ENCODE measurements at places on chromosomes 7 and 10.

- DNase-seq, result no peak
Measured at GRCh38 chr10:42872865-42873435, 90.4 kb downstream of the BMS1 start.

DNA sequence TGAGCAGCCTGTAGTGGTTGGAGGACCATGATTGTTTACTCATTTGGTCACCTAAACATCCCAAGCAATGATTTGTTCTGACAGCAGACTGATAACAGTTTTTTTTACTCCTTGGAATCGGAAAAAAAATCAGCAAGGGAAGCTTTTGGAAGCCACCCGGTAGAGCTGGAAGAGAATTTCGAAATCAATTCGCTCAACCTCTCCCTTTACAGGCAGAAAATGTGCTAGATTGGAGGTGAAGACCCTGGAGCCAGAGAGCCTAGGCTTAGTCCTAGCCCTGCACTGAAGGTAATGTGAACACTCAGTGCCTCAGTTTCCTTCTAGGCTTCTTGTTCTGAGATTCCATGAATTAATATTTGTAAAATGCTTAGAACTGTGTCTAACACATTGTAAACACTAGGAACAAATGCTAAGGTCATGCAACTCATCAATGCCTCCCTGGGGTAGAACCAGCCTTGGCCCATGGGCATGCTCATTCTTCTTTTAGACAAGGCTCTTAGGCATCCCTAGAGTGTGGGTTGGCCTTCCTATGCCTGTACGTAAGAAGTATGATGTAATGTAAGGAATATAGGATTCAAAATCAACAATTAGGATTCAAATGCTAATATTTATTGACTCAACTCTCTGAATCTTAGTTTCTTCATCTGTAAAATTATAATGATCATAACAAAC lies 52.7 kb downstream of the MET start:
- no peak for DNase-seq

DNA sequence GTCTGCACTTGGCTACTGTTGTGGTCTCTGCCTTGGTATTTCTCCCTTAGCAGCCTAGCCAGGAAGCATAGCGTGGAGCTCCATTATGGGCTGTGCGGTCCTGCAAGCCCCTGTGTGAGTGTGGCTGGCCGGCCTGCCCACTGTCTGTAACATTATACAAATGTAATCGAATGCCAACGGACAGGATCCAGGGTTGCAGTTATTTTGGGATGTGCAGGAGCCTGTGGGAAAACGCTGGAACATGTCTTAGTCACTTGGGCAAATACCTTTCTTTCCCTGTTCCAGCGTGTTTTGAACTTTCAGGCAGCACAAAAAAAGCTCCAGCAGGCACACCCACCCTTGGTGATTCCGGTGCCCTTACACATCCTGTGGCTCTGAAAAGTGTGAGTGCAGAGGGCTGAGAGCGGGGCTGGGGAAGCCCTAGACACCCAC lies 29.5 kb downstream of the BAG3 start:
- no peak for DNase-seq

- no peak for DNase-seq
Measured at GRCh38 chr7:77200542-77200941, 923 bp upstream of the FGL2 start.

- no peak for DNase-seq
Measured at GRCh38 chr10:78935697-78936407, 132.9 kb upstream of the ZMIZ1 start.

- DNase-seq, result no peak
Measured at GRCh38 chr7:1064581-1064980, 20.2 kb downstream of the GPR146 start.

DNA sequence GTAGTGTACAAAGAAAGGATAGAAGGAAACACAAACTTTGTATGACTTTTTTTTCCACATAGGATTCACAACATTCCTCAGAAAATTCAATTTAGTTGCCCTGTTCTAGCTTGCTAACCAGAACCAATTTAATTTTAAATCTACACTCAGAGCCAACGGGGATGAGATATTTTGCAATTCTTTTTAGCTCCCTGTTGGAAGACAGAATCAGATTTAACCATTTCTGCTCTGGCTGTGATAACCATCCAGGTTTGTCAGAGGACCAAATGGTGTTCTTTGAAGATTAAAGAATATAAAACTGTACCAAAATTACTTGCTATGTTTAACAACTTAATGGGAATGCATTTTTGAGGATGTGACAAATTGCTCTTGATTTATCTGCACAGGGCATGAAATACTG lies 319.7 kb downstream of the HPSE2 start:
- DNase-seq, result no peak

DNA sequence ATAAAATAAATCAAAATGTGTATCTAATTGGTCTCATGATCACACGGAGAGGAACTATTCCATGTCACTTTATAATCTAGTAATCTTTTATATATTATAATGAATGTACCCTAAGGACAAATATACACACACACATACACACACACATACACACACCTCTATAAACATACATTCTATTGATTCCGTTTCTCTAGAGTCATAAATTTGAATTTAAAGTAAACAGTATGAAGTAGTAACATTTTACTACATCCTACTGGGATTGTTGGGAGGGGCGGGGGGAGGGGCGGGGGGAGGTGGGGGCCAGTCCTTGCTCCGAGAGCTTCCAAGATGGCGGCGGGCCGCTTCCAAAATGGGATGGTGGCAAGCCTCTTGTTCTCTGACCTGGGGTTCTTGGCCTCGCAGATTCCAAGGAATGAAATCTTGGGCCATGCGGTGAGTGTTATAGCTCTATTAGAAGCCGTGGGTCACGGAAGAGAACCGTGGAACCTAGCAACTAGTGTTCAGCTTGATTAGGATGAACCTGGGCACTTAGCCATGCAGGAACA lies 143.2 kb downstream of the REEP3 start:
- DNase-seq, result no peak

GRCh38 chr10:121559326-121560026 lies 38.8 kb downstream of the FGFR2 start:
- no peak for DNase-seq

DNA sequence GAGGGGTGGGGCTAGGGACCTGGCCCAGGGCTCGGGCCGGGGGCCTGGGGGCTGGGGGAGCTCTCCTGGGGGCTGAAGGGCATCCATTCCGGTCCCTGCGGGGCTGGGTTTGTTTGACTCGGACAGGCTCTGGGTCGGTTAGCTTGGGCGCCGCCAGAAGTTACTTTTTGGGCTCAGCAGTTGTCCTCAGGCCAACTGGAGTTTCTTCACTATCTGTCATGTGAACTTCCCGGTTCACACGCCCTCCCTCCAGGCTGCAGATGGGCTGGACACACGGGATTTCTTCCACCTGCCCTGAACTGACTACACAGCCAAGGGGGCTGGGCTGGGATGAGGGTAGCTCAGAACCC lies 3.8 kb downstream of the SLC4A2 start:
- no peak for DNase-seq

- no peak for DNase-seq
Measured at GRCh38 chr10:33939892-33940291, 605.4 kb upstream of the NRP1 start.

GRCh38 chr10:124158592-124158991 lies 65.2 kb upstream of the CHST15 start:
- DNase-seq, result no peak

DNA sequence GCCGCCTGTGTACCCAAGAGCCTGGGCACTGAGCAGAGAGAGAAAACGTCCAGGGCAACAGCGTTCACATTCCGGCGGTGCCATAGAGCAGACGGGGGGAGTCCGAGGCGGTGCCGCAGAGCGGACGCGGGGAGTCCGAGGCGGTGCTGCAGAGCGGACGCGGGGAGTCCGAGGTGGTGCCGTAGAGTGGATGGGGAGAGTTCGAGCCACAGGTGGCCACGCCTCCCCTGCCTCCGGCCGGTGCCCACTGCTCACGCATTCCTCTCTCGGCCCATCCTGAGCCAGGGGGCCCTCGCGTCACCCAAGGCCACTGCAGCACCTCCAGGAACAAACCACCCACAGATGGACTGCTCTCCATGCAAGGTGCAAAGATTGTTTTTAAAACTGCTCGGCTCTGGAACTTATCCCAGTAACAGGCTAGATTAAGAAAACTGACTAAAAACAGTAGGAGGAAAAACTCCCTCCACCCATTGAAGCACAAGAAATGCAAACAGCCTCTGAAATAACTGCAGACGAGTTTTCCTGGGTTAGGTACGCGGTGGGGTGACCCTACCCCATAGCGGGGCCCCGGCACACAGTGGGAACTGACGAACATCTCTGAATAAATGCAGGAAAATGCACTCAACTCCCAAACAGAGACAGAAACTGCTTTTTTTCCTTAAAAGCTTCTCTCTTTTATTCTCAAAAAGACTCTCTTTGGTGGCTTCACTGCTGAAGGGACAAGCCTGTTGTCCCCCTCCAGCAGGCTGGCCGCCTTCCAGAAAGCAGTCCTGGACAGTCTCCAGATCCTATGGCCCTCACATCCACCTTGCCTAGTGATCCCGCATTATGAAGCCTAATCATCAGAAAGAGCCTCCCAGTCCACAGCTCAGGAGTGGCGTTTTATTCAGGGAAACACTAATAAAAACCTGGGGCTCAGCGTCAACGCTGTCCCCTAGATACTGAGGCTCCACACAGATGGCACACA lies 55.9 kb downstream of the DIP2C start:
- no peak for DNase-seq

- DNase-seq, result no peak
Measured at GRCh38 chr10:119348516-119349240, 141.3 kb downstream of the GRK5 start.

DNA sequence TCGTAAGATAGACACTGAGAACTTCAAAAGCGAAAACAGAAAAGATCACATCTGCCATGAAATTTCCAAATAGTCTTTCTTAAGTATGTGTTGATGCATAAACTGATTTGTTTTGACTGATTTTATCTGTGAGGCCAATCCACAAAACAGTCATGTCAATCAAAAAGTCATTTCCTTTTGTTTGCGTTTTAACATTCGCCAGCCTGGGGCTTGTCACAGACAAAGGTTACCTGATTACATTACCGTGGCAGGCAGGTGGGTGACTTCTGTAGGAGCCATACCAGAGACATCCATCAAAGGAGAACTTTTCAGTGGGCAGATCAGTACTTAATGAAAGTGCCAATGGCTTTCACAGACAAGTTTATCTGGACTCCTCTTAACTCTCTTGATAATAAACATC lies 45.5 kb upstream of the BET1 start:
- DNase-seq, result no peak

GRCh38 chr10:104574838-104575237 lies 66.3 kb upstream of the SORCS3 start:
- no peak for DNase-seq

- DNase-seq, result no peak
Measured at GRCh38 chr10:33286157-33286934, 48.1 kb downstream of the NRP1 start.

DNA sequence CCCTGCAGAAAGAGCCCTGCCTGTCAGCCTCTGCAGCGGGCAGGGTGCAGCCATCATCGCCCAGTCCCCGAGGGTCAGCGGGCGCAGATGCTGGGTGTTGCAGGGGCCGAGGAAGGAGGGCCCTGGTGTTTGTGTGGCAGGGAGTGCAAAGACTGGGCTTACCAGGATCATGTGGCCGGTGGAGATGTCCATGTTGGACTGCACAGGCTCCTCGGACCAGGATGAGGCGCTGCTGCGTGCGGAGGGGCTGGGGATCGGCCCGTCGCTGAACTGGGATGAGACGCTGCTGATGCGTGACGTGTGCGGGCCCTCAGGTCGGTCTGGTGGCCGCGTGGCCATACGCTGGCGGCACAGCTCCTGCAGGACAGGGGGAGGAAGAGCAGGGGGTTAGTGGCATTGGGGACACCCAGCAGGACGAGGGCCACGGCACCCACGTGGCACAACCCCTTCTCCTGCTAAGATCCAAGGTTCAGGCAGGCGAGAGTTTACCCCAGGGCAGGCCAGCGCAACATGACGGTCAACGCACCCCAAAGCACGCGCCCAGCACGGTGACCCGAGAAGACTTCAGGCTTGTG lies 319.5 kb downstream of the DNAJB6 start:
- DNase-seq, result no peak

DNA sequence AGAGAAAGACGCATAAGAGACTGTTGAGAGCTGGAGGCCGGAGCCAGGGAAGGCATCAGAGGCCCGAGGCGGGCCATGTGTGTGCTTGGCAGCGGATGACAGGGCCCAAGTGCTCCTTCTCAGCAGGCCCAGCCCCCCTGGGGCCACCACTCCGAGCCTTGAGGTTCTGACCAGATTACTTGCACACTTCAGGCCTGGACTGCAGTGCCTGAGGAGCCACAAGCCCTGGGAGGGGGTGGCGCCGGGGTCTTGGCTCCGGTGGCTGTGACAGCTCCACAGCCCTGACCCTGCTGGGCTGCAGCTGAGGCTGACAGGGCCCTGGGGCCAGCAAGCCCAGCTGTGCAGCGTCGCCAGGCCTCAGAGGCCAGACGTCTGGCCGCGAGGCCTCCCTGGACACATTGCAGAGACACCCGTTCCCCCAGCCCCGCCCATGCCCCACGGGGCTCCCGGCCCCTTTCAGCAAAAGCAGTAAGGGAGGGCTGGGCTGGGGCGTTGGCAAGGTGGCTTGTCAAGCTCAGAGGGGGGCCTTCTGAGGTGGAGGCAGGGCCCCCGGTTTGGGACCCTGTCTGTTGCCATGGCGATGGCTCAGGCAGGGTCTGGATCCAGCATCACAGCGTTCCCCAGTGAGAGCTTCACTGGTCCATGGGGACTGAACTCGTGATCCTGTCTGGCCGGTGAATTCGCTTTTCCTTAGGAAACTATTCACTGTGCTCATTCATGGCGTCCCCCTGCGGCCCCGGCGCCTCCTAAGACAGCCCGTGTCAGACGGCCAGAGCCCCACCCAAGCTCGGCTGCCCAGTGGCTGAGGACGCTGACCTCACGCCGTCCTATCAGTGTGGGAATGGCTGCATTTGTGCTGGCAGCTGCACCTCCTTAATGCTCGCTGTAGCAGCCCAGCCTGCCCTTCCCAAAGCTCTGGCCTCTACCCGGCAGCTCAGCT lies 5.7 kb downstream of the ELN start:
- DNase-seq, result no peak

DNA sequence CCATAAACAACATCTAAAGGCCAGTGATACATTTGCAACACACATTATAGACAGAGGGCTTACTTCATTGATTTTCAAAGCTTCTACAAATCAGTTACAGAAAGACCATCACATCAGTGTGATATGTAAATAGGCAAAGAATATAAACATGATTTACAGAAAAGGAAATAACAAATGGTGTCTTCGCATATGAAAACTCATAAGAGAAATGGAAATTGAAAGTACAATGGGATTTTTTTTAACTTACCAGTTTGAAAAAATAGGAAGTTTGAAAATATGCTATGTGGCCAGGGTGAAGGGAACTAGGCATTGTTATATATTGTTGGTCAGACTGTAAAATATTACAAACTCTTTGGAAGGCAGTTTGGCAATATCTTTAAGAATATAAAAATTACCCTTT lies 27.3 kb downstream of the SEC23IP start:
- DNase-seq, result no peak

DNA sequence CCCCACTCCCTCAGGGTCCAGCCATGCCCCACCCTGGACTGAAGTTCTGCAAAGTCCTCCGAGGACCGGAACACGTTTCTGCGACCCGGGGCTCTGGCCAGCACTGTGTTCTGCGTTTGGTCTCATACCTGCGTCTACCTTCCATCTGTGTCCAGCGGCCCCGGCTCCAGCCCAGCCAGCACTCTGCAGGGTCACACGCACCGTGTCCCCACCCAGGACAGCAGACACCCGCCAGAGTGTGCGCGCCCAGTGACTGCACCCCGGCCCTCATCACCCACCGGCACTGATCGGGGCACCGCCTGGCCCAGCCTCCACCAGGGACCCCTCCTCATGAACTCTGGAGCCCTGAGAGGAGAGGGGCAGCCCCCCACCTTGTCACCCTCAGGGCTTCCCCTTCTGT lies 20.3 kb downstream of the SLC29A4 start:
- no peak for DNase-seq
